GM23338 (cell line): ENCODE measurements at places on chromosomes 4 and X.

GRCh38 chr4:15901007-15901406 lies 37.5 kb downstream of the FGFBP1 start:
- DNase-seq, result no peak

DNA sequence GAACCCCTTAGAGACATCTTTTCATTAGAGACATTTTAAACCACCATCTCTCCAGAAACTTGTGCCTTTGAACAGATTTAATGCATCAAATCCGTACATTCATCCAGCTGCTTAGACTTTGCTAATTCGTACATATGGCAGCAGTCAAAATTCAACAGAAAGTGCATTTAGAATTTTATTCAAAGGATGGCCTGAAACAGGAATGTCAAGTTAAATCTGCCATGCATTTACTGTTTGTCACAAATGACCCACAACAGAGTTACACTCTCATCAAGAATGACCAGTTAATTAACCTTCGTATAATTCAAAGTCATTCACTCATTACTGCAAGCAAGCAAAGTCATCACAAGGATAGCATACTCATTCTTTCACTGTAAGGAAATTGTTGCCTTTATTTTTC lies 284.3 kb downstream of the SLC7A11 start:
- DNase-seq, result no peak

DNA sequence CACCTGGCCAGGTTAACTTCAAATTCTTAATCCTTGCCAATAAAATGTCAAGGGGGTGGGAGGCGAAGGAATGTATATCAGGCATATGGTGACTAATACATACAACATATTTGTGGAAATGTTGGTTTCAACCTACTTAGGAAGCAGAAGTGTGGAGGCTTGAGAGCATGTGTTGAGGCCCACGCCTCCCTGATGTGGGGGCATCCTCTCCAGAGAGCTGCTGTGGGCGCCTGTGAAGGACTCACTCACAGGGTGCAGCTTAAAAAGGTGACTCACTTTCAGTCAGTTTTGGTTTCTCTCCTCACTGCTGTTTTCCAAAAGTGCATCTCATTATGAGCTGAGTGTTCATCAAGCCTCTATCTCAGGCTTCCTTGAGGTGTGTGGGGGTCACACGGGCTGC lies 27.5 kb downstream of the LNX1 start:
- no peak for DNase-seq

DNA sequence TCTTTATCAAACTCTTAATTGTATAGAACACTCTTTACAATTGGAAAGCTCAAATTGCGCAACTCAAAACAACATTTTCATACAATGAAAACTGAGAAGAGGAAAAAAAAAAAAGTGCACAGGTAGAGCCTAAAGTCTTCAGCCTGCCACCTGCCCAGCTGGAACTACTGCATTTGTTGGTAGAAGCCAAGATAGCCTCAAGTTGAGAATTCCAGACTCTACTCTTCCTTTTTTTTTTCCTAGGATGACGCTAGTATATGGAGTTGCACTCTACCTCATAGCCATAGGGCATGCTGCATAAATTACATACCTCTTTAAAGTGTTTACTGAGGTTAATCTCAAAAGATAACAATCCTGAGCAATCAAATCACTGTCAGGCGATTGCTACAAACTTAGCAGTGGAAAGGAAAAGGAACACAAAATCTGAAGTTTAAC lies 13.6 kb downstream of the ABCG2 start:
- no peak for DNase-seq

DNA sequence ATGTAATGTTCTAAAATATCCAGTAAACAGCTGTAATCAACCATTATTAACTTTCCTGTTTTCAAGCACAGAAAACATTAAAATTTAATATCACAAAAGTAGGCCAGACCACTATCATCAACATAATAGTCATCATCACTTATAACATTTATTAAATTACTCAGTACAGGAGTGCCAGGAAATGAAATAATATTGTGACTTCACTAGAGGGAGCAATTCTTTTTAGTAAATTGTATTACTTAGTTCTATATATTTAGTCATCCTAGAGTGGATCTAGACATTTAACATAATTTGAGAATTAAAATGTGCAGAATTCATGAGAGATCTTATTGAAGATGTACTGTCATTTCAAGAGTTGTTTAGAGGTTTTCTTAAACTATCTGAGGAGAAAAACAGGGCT lies 33.6 kb downstream of the PITX2 start:
- DNase-seq, result no peak

DNA sequence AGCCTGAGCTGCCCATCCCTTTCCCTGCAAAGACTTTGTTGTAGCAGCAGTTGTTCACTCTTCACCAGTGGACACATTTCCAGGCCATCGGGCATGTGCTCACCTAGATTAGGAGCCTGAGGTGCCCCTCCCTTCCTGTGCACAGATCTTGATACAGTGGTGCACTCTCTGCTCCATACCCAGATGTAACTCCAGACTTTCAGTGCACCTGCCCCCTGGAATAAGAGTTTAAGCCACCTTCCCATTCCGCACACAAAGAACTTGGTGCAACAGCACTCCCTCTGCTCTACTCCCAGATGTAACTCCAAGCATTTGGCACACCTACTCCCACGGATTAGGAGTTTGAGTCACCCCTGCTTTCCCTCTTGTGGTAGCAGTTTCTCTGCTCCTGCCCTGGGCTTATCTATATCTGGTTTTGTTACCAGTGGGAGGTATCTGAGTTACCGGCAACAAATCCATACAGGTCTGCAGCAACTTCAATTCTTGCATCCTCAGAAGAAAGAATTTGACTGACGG lies 36.0 kb upstream of the PLK4 start:
- no peak for DNase-seq

DNA sequence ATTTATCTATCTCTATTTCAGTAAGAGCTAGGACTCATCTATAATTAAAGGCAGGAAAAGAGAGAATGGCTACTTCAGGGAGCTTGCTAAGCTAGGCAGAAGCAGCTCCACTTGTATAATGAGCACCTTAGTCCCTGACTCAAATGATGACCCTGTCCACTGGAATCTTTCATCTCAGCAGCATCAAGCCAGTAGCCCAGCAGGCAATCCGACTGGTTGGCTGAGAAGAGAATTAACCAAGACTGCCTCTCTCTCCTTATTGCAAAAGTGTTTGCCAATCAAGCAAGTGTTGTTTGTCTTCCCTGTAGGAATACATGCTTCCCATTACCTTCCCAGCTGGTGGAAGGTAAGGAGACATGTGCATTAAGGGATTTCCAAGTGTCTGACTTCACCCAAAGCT lies 3.9 kb upstream of the SPOCK3 start:
- DNase-seq, result no peak

GRCh38 chrX:150406596-150406995 lies 43.5 kb downstream of the MAMLD1 start:
- DNase-seq, result no peak

DNA sequence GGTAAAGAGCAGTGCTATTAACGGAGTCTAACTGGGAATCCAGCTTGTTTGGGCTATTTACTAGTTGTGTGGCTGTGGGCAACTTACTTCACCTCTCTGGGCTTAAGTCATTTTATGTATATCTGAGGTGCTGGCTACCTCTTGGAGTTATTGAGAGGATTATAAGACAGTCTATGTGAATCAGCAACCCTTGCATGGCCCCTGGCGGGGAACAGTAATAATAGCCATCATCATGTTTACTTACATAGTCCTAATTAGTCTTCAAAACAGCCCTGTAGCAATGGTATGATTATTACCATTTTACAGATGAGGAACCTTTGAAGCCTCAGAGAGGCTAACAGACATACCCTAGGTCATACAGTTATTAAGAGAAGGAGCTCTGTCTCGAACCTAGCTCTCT lies 1.5 kb downstream of the HPRT1 start:
- no peak for DNase-seq
